ENCODE measurements at places on chromosomes 16 and 17.

- DNase-seq: no peak
These were observed 22.8 kb upstream of the SLC5A11 start for GRCh38 chr16:24822974-24823373.

GRCh38 chr17:76784926-76785325 lies 47.0 kb downstream of the MFSD11 start:
- DNase-seq: no peak

- DNase-seq: no peak
These were observed 10.4 kb downstream of the NCBP3 start for GRCh38 chr17:3835410-3836229.

DNA sequence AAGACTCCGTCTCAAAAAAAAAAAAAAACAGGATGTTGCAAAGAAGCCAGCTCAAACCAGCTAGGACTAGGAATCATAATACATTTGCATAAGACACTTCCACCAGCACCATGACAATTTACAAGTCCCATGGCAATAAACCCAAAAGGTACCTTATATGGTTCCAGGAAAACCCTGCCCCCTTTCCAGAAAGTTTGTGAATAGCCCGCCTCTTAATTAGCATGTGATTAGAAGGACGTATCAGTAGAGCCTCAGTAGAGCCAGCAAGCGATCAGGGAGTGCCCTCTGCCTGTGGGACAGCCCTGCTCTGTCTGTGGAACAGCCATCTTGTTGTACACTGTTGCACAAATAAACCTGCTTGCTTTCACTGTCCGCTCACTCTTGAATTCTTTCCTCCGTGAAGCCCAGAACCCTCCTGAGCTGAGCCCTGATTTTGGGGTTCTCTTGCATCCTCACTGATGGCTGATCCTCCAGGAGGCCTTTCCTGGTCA lies 14.0 kb downstream of the NUPR1 start:
- no peak for DNase-seq

GRCh38 chr17:42697108-42697811 lies 14.9 kb downstream of the CNTNAP1 start:
- DNase-seq: no peak

DNA sequence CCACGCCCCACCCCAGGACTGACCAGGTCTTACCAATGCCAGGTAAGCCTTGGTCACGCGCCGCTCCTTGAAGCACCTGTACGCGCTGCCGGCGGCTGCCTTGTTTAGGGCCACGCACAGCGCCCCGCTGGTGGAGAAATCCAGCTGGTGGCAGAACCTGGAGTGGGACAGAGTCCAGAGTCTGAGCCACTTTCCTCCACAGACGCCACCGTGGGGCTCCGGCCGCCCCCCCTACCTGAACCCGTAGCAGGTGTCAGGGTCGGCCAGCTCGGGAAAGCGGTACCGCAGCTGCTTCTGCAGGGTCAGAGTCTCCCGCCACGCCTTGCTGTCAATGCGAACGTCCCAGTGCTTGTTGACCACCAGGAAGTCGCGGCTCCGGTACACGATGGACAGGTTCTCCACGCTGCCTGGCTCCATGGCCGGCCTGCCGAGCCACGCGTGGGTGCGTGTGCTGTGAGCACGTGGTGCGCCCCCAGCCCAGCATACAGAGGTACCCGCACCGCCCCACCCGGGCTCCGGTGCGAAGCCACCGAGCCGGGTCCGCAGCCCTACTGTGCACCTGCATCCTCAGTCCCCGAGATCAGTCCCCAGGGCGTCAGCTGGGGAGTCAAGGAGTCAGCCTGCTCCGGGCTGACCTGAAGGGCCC lies 737 bp downstream of the RPUSD1 start:
- DNase-seq: no peak

DNA sequence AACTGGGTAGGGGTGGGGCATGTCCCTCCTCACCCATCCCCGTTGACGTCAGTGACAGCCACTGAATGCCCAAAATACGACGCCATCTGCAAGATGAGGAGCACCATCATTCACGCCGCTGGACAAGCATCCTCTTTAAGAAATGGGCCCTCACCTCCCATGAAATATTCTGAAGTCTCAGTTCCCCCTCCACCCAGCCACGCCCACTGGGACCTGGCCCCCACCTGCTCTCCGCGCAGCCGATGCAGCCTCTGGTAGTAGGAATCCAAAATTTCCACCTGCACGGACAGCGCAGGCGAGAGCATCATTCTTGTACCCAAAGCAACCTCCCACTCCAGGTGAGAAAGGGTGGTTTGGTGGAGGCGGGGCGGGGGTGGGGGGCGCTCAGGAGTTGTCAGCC lies 5.6 kb downstream of the ITGA2B start:
- DNase-seq: no peak

DNA sequence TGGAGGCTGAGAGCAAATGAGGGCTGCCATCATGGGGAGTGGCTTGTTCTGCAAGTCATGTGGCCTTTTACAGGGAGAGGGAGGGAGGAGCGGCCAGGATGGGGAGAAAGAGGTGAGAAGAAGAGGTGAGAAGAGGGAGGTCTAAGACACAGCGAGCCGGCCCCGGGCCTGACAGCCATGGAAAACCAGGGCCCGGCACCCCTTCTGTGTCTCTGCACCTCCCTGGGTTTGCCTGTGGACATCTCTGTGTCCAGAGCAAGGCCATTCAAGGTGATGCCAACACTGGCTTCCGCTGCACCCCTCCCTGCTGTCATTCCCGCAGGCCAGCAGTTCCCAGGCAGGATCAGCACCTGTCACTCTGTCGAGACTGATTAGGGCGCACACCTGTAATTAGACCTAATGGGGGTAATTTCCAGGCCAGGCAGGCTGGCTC lies 75.6 kb downstream of the MGAT5B start:
- DNase-seq: peak; percentile 93

DNA sequence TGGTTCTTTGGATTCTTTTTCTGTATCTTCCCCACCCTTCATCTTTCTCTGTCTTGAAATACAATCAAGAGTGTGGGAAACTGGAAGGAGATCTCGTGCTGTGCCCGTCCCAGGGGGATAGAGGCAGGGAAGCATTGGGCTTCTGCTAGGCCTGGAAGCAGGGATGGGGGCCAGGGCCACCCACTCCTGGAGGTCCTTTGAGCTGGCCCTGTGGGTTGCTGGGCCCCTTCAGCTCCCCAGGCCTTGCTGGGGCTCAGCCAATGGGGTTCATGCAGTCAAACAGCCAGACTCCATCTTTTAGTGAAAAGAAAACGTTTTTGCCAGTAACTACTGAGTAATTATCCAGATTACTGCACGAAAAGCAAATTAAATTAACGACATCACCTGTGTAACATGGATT lies 67.8 kb downstream of the CCDC182 start:
- DNase-seq: no peak

DNA sequence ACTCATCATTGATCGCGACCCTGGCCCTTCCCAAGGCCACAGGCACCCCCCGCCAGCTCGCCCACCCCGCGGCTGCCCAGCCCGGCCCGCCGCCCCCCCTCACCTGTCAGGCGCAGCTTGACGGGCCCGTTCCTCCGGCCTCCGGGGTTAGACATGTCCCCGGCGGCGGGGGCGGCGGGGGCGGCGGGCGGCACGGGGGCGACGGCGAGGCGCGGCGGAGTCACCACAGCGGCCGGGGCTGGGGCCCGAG lies 456 bp downstream of the SMURF2 start:
- no peak for DNase-seq

- no peak for DNase-seq
These were observed 96.3 kb downstream of the CYLD start for GRCh38 chr16:50838165-50838564.

DNA sequence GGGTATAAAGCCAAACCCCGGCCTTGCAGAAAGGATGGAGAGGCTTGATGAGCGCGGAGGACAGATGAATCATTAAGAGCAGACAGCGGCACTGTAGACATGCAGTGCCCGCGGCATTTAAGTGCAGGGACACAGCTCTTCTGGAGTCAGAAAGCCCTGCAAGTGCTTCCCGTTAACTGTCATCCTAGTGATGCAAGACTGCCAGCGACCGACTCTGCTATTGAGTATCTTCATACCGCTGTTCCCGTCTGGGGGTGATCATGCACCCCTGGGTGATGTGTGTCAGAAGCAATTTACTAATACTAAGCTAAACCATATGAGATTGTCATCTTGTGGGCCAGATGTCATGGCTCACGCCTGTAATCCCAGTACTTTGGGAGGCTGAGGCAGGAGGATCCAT lies 101.0 kb downstream of the ABCC6 start:
- DNase-seq: no peak

DNA sequence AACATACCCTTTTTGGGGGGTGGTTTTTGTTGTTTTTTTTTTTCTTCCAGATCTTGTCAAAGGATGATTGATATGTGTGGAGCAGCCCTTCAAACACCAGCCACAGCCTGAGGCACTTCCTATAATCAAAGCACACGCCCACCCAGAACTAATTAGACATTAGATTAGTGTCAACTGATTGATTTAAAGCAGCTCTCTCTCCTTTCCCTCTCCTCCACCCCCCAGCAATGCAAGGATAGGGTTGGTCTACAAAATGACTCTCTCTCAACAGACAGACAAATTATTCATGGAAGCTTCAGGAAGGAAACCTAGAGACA lies 250.3 kb upstream of the SOX9 start:
- peak; percentile 35 for DNase-seq

DNA sequence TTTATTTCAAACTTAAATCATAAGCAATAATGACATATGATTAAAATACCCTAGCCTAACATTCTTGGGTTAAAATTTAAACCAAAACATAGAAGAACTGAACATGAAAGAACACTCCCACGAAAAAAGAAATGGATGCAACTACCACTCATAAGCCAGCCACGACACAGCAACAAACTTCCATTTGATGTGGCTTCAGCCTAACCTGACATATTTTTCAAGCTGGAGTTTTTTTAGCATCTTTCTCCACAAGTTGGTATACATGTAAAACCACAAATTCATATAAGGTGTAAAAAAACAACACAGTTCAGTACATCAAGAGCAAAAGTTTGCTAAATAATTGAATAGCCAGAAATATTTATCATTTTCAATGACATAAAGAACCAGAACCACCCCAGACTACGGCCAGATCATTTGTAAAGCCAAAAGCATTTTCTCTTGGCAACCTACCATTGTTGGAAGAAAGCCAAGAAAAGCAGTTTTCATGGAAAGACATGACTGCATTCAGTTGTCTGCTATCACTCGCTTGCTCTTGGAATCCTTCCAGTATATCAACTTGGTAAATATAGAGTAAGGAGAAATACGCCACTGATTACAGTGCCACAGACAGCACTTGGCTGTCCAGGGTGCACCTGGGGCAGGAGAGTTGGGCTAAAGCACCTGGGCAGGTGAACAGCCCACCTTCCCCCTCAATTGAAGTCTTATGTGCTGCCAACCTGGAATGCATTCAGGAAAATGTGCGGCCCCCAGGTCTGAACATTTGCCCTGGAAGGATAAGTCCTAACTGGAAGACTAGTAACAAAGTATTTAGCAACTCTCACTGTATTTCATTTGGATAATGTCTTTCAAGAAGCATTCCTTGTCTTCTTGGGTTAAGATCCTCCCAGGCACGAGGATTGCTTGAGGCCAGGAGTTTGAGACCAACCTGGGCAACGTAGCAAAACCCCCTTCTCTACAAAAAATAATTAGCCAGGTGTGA lies 60.5 kb downstream of the CREBBP start:
- DNase-seq: peak; percentile 82

GRCh38 chr16:63737633-63738032 lies 1384.2 kb downstream of the CDH11 start:
- DNase-seq: no peak

DNA sequence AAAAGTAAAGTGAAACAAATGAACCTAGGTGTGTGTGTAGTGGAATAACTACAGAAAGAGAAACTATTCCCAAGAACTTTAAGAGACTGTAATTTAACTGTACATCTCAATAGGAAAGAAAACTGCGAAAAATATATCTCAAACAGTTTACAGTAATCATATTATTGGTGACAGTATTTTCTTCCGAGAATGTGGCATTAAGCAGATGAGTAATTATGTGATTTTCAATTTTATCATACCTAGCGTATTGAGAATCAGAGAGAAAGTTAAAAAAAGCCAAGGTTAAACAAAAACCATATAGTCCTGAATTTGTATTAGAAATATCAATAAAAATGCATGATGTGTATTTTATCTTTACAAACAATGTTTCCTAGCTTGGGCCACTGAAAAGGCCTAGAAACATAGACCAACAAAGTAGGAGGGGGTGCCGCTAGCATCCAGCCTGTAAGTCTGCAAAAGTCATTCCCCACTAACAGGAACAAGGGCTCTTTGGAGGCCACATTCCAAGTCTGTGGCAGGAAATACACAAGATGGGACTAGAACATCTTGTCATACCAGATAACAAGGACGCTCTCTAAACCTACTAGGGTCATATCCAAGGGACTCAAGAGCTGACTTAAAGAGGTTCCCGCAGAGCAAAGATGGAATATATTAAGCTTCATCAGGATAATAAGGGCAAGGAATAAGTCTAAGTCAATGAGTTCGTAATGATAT lies 20.5 kb downstream of the RNF157 start:
- no peak for DNase-seq

GRCh38 chr16:65476448-65476955 lies 354.6 kb upstream of the CDH11 start:
- no peak for DNase-seq

- DNase-seq: no peak
These were observed 279.0 kb downstream of the MRTFB start for GRCh38 chr16:14350081-14350480.

DNA sequence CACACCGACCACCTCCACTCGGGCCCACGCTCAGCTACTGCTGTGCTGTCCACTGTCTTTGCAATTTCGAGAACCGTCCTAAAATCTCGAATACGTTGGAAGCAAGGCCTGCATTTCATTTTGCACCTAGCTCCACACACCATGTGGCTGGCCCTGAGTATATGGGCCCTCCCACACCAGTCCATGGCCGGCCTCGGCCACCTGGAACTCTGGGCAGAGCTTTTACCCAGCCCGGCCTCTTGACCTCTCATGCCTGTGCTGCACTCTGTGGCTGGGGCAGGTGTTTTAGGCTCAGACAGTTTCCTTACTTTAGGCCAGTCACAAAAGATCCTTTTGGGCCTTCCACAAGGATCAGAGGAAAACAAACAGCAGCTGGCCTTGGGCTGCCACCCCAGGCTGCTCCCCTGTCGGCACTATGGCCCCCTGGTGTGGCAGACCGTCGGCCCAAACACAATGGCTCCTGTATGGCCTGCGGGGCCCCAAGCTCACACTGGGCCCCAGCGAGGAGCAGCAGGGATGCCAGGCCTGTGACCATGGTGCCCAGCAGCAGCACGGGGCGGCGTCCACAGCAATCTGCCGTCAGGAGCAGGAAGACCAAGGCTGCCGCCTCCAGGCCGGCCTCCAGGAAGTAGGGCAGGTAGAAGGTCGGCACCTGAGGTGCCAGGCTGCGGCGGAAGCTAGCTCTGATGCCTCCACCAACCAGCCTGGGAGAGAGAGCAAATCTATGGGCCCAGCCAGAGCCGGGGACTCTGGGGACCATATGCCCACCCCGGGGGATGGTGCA lies 2.5 kb downstream of the SLC22A31 start:
- no peak for DNase-seq

DNA sequence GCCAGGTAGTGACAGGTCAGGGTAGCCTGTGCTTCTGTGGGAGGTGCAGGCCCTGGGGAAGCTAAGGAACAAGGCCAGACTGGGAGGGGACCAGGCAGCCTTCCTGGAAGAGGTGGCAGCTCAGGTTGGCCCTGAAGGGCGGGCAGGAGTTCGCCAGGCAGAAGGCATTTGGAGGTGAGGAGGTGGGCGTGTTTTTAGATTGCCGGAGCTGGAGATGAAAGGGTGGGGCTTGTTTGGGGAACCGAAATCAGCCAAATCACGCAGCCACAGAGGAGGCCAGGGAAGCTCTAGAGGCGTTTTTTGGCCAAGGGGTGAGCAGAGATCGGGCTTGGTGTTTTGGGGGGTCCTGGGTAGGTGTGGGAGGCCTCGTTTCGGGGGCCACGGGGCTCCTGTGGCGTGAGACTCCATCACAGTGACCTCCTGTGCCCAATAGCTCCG lies 7.6 kb downstream of the ADCY7 start:
- no peak for DNase-seq

GRCh38 chr17:42971589-42971988 lies 7.3 kb upstream of the AARSD1 start:
- no peak for DNase-seq
